ENCODE measurements at places on chromosomes 16 and 17.
A peak's percentile ranks its signal among the peaks of the same experiment; 100 is the strongest.

DNA sequence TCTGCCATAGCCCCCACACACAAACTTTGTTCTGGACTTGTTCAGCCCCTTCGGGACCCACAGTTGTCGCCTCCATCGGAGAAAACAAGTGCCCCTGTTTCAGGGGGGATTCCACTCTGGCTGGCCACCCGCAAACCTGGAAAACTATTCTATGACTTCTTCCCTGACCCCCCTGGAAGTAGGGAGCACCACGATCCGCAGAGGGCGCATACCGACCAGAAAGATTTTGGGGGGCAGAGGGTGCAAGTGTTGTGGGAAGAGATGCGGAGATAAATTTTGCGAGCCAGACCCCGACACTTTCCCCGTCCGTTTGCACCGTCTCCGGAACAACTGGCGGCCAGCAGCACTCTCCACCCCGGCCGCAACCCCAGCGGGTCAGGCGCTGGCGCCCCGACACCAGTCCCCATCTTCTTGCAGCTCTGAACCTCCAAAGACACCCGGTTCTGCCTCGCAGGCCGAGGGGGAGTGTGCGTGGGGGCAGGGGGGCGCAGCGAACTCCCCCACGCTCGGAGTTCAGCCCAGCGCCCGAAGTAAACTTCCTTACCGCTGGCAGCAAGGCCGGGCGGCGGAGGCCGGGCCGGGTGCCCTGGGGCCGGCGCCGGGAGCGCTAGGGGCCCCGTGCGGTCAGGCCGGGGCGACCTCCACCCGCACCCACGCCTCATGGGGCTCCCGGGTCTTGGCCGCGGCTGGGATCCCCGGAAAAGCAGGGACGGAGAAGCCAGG is 744 bp downstream of the SALL1 start:
- DNase-seq = no peak

- DNase-seq = peak; percentile 90
These were observed 65.6 kb downstream of the SDR42E1 start for GRCh38 chr16:81945665-81946064.

GRCh38 chr16:85569615-85570212 is 43.4 kb upstream of the GSE1 start:
- DNase-seq = no peak

DNA sequence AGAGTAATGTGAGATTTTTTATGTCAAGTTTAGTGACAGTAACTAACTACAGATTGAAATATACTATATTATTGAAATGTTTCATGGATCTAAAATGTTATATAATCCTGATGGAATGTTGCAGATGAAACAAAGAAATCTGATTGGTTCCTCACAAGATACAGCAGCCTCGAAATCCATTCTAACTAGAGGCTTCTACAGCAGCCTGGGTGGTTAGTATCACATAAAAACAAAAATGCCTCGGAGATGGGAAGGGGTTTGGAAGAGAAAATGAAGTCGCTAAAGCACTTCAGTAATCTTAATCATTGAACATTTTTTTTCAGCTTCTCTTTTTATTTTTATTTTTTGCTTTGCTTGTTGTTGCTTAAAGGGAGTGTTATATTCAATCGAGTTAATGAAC is 75.2 kb downstream of the TANC2 start:
- no peak for DNase-seq

DNA sequence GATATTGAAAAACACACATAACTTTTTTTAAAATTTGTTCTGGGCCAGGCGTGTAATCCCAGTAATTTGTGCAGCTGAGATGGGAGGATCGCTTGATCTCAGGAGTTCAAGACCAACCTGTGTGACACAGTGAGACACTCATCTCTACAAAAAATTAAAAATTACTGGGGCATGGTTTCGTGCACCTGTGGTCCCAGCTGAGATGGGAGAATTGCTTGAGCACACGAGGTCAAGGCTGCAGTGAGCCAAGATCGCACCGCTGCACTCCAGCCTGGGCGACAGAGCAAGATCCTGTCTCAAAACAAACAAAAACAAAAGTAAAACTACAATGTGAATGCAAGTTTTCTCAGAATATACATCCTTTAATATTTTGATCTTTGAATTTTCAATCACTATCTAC is 15.1 kb downstream of the C16orf54 start:
- no peak for DNase-seq

DNA sequence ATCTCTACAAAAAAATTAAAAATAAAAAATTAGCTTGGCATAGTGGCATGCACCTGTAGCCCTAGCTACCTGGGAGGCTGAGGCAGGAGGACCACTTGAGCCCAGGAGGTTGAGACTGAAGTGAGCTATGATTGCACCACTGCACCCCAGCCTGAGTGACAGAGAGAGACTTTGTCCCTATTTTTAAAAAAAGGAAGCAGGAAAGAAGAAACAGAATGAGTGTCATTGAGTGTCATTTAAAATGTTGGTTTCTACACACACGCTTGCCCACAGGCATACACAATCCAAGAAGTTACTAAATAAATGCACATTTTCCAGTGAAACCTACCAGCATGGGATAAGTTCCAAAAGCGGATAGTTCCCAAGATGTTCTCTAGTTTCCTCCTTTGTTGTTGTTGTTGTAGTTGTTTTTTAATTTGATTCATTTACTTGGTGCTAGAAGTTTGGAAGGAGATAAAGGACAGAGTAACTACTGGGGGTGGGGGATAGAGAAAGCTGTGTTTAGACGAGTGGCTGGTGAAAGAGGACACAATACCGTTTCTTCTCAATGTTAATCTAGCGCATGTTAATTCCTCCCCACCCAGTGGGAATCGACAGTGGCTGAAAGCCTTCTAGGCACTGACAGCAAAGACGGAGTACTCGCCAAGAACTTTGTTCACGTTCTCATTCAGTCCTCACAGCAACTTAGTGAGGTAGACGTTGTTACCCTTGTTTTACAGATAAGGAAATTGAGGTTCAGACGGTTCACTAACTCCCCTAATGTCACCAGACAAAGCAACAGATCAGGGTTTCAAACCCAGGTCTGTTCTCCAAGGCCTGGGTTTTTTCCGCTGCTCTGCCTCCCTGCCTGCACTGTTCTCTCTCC is 17.3 kb downstream of the MRPS23 start:
- no peak for DNase-seq

- no peak for DNase-seq
These were observed 29.3 kb upstream of the CIBAR2 start for GRCh38 chr16:85141491-85142128.

- DNase-seq = no peak
These were observed 4.7 kb downstream of the MNT start for GRCh38 chr17:2396192-2396567.

GRCh38 chr17:6269478-6269877 is 165.4 kb downstream of the AIPL1 start:
- DNase-seq = peak; percentile 75

DNA sequence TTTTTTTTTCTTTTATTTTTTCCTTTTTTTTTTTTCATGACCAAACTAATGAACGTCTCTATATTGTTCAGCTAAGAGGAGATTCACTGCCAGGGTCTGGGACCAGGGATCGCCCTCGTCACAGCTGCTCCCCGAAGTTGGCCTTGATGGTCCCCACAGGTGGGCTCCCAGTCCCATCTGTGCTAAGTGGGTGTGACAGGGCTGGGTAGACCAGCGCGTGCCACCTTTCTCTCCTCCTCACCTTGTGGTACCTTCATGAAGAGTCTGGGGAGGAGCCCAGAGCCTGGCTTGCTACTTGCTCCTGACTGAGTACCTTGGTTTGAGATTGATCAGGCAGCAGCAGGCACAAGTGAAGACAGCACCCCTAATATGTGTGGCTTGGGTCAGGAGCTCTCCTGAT is 6.5 kb upstream of the FOXF1 start:
- DNase-seq = no peak

DNA sequence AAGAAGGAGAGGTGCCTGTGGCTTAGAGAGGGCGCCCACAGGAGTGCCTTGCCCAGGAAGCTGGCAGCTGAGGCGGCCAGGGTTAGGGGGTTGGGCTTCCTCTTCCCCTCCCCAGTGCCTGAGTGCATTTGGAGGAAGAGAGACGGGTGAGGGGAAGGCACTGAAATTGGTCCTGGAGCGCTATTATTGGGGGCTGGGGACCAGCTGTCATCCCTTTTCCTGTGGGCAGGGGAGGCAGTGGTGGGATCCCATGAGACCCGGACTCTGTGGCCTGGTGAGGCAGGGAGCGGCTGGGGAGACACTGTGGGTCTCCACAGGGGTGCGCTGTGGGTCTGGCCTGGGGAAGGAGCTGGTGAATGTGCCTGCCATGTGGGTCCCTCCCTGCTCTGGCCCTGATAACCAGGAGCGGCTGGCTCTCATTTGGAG is 259.7 kb downstream of the SEC14L1 start:
- DNase-seq = peak; percentile 98

GRCh38 chr17:29376667-29377270 is 13.4 kb upstream of the TAOK1 start:
- peak; percentile 80 for DNase-seq

GRCh38 chr17:42871647-42872046 is 20.6 kb downstream of the AOC3 start:
- DNase-seq = no peak

DNA sequence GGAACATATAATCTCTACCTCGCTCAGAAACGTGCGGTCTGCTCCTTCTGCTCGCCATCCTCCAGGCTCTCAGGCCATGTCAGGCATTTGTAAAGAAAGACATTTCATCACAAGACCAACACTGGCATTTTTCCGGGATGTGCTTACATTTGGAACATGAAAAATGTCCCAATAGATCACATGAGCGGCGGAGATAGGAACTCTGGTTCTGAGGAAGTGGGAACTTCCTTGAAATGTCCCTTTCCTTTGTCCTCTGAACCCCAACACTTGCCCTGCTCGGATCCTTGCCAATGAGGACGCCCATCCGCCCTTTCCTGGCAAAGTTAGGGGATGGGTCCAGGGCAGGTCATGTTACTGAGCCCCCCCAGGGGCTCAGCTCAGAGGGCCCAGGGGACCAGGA is 130.5 kb downstream of the MAF start:
- no peak for DNase-seq

- no peak for DNase-seq
These were observed 2.4 kb upstream of the NPB start for GRCh38 chr17:81899514-81900166.

DNA sequence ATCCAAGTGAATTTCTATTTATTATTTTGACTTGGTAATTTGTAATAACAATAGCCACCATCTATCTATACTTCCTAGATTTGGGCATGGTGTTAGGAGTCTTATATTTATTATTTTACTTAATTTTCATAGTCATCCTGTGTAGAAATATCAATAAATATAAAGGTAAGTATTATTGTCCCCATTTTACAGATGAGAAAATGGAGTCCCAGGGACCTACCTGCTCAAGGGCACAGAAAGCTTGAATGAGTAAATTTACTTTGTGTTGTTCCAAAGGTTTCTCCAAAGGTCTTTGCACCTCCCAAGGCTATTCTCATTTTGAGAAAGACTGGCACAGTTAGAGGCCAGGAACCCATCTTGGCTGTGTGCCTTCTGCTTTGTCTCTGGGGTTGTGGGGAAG is 738.3 kb downstream of the WWOX start:
- no peak for DNase-seq

DNA sequence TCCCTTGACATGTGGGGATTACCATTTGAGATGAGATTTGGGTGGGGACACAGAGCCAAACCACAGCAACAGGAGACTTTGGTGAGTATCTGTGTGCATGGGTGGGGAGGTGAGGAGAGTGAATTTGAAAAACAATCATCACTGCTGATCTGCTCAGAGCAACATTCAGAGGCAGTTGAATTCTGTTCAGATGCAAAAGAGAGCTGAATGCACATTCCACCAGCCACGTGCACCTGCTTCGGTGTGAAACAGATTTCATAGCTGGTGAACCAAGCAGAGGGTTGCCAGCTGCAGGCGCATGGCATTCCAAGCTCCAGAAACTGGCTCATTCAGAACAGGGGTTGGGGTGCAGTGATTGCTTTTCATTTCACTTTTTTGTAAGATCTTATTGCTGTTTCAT is 233.1 kb upstream of the FOXF1 start:
- DNase-seq = no peak

GRCh38 chr16:35686595-35686994 is 2227.2 kb downstream of the TP53TG3F start:
- DNase-seq = no peak

DNA sequence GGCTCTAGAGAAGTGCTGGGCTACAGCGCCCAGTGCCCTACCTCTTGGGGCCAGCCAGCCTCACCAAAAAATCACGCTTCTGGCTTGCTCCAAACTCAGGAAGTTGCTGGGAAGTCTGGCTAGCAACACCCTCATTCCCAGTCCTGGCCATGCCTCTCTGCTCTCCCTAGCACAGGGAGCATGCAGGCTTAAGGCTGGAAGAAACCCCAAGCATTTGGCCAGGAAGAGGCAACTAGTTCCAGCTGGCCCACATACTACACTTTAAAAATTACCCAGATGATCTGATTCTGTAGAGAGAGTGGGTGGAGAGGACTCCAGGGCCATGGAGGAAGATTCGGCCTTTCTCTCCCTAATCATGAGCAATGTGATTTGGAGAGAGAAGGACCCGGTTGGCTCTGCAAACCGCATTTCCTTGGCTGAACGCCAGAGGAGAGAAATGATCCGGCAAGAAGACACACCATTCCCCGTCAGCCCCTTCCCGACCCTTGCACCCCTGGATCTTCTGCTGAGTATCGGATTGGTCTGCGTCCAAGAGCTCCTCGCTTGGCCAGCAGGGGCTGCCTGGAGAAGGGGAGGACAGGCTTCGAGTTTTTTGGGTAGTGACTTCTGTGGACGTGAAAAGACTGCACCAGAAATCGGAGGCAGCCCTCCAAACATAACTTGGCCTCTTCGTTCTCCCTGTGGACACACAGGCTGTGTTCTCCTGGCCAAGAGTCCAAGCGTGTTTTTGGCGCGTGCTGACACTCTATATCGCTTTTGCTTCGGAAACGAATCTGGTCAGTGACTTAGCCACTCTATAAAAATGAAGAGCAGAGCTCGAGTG is 406.3 kb downstream of the WWOX start:
- DNase-seq = peak; percentile 60

DNA sequence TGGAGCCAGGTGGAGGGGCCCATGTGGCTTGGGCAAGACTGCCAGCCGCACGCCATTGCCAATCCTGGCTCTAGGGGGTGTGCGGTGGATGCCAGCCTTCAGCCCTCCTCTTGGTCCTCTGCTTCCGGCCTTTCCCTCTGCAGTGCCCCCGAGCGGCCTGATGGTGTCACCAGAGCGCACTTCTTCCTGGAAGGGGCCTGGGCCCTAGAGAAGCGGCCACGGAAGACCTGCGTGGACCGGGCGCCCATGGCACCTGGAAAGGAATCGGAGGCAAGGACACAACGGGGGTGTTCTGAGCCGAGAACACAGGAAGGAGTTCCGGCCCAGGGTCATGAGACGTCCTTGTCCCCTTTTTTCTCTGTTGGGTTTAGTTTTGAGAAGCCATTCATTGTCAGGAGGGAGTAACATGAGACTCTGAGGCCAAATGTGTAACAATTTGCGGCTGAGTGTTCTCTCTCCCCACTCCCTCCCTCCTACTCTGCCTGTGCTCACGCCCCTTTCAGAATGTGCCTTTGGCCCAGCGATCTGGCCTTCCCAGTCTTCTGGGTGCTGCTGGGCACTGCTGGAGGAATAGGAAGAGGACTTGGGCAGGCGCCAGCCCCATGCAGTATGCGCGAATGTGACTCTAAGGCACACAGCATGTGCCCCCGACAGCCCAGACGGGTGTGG is 92.8 kb downstream of the IRX3 start:
- peak; percentile 92 for DNase-seq

- no peak for DNase-seq
These were observed 191.0 kb downstream of the PRKCA start for GRCh38 chr17:66493283-66494019.

GRCh38 chr17:17375841-17376240 is 72.7 kb downstream of the NT5M start:
- DNase-seq = no peak

GRCh38 chr17:14161419-14161818 is 75.2 kb downstream of the CDRT15 start:
- DNase-seq = no peak

Measured in myocyte (in vitro differentiated cells).